AG04449 (cell line): ENCODE measurements at places on chromosomes 6 and 20.

- no peak for DNase-seq
These were observed 1015.1 kb downstream of the EPHA7 start for GRCh38 chr6:92404281-92404680.

DNA sequence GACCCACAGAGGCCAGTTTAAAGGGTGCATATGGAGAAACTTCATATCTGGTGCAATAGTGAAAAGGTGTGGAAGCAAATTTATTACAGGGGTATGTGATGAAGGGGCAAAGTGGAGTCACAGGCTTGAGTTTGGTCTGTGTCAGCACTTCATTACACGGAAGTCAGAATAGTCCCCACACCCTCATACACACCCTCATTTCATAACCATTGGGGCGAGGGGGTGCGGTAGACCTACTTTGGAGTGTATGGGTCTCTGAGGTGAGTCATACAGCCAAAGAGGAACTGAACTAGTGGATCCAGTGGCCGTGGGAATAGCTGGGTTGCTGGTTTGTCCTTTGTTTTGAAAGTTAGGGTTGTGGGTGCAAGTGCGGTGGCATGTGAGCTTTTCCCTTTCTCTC is 3.3 kb downstream of the TM9SF4 start:
- DNase-seq, result no peak

DNA sequence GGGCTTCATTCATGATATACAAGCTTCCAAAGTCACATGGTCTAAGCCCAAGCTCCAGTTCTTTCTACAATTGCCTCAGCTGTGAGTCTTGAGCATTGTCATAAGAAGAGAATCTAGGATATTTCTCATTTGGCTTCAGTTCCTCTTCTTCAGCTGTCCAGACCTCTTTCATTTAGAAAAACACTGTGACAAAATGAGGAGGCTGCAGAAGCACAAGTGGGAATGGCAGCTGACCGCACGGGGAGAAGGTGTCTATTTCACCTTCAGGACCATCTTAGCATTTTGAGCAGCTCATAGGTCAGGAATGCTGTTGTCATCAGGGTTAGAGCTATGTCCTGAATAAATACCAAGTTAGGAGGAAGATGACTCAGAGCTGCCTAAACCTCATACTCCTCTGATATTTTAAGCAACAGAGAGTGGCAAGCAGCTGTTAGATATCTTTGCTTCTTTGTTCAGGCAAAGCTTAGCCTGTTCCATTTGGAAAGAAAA is 390.1 kb upstream of the CITED2 start:
- DNase-seq, result peak; percentile 94

DNA sequence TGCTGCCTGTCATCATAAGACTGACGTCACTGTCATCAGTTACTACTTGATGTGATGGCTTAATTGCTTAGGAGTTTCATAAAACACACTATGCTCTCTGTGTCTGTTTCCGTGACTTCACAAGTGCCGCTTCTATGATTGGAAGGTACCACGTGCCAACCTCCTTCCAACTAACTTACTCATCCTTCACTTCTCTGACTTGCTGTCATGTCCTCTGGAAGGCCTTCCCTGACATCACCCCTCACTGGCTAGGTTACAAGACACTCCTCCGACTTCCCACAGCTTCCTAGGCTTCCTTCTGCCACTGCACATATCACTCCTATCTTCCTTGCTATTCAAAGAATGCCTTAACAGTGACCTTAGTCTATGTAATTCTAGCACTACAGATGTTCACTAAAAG is 20.4 kb downstream of the SERINC3 start:
- DNase-seq, result peak; percentile 91

- no peak for DNase-seq
These were observed 39.6 kb upstream of the STX16 start for GRCh38 chr20:58611236-58612030.

GRCh38 chr20:60046011-60046413 is 87.8 kb downstream of the CDH26 start:
- DNase-seq, result no peak

- DNase-seq, result no peak
These were observed 255.2 kb upstream of the SULF2 start for GRCh38 chr20:48040491-48040890.

GRCh38 chr20:3101737-3102574 is 17.4 kb upstream of the AVP start:
- no peak for DNase-seq

DNA sequence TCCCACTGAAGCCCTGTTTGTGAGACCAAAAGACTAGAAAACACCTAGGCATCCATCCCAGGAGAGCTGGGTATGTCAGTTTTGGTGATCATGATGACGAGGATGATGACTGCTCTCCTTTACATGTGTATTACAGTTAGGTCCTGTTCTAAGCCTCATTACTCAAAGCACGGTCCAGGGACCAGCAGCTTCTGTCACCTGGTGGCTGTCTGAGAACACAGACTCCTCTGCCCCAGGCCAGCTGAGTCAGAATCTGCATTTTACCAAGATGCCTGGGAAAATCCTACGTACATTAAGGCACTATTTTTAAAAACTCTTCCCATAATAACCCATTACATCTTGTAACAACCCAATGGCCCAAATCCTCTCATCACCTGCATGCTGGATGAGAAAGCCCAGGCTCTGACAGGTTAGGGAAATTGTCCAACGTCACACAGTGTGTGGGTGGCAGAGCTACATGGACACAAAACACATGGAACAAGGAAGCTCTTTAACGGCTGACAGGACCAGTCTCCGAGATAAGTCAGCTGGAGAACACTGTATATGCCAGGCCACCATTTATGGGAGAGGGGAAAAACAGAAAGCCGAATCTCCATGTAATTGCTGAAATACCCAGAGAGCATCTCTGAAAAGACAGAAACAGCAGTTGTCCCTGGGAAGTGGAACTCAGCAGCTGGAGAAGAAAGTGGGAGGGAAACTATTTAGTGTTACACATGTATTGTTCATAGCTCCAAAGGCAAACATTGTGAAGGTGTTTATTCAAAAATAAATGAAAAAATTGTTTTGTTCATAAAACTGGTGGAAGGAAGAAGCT is 65.4 kb downstream of the BMP7 start:
- no peak for DNase-seq

- no peak for DNase-seq
These were observed 190.0 kb upstream of the COL21A1 start for GRCh38 chr6:56437171-56437900.

DNA sequence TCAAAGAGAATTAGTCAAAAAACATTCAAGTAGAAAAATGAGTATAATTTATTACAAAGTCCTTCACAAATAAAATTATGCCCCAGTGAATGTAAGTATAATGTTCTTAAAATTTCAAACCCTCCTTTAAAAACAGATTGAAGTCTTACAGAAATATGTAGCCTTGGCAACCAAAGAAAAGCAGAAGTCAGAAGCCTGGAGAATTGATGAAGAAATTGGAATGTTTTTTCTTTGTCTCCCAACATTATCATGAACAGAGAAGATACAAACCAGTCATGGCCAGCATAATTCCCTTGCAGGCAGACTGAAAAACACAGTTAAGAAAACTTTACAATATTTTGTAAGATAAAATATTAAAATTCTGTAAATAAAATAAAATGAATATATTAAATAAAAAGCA is 221.9 kb downstream of the TBC1D32 start:
- no peak for DNase-seq

- DNase-seq, result no peak
These were observed 161.3 kb downstream of the PKHD1 start for GRCh38 chr6:51926125-51926524.

DNA sequence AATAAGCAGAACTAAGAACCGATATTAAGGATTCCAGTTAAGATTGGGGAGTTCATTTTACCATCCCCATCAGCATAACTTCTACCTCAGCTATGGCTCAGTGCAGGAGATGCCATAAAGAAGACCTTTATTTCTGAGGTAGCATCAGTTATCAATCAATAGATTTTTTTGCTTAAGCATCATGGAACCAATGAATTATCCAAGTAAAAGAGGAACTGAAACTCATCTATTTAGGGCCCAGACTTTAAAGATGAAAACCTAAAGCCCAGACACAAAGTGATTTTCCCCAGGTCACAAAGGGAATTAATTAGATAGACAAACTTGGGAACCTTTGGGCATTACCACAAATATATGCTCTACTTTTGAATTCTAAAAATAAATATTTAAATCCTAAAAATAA is 59.2 kb upstream of the TINAG start:
- no peak for DNase-seq

DNA sequence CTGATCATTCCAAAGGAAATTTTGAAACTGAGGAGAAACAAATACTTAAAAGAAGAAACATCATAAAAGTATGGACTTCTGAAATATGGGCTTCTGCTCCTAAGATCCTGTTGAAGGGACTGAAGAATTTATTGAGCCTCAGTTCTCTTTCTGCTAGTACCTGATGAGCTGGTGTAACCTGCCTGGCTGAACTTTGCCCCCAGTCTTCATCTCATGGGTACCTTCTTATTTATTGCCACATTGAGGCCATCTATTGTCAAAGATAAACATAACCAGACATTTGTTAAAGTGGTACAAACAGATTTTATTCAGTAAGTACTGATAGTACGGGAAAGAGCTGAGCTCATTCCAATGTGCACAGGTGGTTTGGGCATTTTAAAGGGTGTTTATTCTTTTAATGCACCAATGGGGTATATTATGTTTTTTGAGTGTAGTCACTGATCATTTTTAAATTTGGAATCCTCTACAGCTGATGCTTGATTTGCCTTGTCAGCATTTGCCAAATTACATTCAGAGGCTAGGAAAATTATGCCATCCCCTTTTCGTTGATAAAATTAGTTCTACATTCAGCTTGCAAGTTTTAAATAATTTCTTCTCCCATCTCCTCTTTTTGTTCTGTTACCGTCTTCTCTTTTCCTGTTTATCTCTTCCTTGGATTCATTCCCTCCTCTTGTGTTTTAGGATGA is 118.2 kb downstream of the PRIM2 start:
- DNase-seq, result no peak

DNA sequence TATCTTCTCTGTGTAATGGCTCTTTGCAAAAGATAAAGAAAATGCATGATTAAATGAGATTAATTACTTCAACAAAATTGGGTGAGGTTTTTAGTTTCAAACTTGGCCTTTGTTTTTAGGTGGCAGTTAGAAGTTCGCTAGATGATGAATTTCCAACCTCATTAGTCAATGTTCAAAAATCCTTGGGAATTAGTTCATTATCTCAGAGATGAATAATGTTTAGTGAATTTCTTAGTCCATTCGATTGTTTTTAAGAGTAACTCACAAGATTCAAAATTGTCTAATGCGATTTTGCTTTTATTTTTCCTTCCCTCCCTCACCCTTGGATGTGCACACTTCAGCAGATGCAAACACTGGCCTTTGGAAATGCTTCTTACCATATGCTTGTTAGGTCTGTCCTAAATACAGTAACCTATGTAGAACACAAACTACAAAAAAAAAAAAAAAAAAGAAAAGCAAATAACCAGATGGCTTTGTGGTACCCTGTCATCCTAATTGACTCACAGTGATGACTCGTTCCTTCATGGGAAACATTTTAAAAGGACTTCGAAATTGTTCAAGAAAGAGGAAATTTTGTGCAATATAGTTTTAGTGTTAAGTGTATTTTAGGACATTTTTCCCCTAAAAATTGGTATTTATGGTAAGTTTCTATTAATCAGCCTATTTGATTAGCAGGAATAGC is 66.7 kb downstream of the FAM229B start:
- DNase-seq, result no peak

DNA sequence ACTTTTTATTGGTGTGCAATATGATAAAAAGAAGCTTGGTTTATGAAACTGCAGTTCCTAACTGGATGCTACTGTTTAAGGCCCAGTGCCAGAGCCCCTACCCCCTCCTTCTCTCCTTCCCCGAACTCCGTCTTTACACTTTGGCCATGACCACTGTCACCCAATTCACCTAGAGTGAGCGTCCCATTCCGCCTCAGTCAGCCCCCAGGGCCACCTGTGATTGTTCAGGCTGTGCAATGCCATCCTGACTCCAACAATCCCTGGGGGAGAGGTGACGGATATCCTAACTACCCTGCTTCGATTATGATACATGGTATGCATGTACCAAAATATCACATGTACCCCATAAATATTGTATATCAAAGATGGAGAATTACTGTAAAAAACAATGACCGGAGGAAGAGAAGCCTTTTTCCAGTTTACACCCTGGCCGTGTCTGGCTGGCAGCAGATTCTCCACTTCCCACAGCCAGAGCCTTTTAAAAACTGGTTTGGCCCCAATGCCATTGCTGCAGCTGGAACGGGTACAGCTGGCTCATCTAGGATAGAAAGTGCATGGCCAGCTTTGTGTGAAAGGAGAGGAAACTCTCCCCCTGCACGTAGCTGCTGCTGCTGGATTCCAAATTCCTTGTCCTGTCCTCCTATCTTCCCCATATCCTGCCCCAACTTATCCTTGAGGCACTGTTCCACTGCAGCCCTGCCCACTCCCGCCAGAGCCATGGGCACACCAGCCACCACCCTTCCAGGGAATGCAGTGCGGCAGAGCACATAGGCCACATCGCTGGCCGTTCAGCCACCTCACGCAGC is 99.7 kb downstream of the JPH2 start:
- no peak for DNase-seq

- no peak for DNase-seq
These were observed 398.6 kb downstream of the KHDRBS2 start for GRCh38 chr6:61887423-61887822.

DNA sequence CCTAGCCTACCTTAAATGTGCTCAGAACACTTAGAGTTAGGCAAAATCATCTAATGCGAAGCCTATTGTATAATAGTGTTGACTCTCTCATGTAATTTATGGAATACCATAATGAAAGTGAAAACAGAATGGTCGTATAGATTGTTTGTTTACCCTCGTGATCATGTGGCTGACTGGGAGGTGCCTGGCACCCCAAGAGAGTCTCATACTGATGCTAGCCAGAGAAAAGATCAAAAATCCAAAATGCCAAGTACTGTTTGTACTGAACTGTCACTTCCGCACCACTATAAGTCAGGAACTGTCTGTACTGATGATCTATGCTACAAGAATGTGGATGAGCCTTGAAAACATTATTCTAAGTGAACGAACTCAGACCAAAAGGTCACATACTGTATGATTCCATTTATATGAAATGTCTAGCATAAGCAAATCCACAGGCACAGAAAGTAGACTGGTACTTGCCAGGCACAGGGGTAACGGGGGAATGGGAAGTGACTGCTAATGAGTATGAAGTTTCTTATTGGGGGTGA is 22.4 kb downstream of the ZMYND8 start:
- peak; percentile 88 for DNase-seq
